Activated T-cell treated with anti-CD3 and anti-CD28 coated beads, Interleukin-2, amount 50 U/mL, for 4 hours (primary cell): ENCODE measurements at places on chromosomes 3 and 15.

- DNase-seq = no peak
These were observed 48.7 kb downstream of the ZPLD1 start for GRCh38 chr3:102483556-102483955.

GRCh38 chr3:186451371-186451770 is 89.3 kb upstream of the DGKG start:
- DNase-seq = no peak

GRCh38 chr3:56758539-56758981 is 43.2 kb downstream of the ARHGEF3 start:
- peak; percentile 33 for DNase-seq

DNA sequence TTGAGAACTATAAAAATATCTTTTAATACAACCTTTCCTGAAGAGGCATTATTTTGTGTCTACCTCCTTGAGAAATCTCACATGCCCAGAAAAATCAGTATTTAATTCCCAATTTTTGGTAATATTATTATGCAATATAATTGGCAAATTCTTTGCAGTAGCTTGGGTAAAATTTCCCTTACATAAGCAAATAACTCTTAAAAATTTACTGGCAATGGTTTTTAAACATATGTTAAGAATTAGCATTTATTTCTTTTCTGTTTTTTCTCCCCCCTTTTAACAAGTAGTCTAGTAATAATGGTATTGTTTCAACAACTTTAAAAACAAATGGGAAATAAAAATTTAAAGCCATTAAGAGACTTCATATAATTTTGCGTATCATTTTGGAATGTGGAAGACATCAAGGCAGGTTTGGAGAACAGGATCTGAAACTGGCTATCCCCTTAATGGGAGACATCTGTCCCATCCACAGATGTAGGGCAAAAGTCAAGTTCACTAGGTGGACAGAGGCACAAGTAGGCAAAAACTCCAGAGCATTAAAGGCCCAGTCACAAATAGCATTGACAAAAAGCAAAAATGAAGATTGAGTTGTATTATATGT is 89.6 kb upstream of the AADACL2 start:
- DNase-seq = no peak

- no peak for DNase-seq
These were observed 18.3 kb downstream of the MYL3 start for GRCh38 chr3:46844881-46845312.

DNA sequence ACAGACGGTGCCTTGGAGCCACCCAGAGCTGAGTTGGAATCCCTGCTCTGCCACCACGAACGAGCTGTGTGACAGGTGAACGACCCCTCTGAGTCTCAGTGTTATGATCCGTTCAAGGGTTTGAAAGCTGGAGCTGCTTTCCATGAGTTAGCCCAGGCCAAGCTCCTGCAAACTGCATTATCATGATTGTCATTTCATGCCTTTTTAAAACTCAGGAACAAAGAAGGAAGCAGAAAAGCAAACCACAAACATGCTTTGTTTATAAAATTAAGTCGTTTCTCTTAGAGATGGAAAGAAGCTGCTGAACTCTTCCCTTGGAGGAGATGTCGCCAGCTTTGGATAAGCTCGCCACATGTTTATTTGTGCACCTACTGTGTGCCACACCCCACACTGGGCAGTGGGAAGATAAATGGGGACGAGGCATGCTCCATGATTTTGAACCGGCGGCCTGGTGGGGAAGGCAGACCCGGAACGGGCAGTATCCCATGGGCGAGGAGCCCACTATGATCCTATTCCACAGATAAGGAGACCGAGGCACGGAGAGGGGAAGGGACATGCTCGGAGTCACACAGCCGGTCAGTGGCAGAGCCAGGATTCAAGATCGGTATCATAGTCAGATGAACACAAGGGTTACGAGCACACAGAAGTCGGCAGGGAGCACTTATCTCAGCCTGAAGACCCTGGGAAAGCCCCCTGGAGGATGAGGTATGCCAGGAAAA is 15.9 kb downstream of the HRH1 start:
- no peak for DNase-seq
